ENCODE measurements at places on chromosomes 2 and 18.

DNA sequence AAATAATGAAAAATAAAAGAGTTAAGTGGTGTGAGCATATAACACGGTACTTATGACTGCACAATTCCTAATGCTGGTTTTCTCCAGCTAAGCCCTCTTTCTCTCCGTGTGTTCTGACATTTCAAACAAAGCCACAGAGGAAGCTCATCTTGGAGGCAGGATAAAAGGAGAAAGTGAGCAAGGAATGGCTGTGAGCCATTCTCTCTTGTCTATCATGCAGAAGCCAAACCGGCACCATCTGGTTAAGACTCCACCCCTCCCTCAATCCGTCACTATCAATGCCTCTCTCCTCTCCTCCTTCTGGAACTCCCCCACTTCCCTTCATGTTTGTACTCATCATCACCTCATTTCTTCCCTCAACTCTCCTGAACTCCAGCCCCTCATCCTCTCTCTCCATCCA lies 210.4 kb downstream of the TMEM163 start:
- no peak for DNase-seq

GRCh38 chr2:96097441-96097840 lies 18.9 kb downstream of the ADRA2B start:
- DNase-seq, result no peak

- DNase-seq, result peak; percentile 17
Measured at GRCh38 chr2:206240327-206240726, 34.1 kb upstream of the ZDBF2 start.

- DNase-seq, result no peak
Measured at GRCh38 chr2:31003749-31004148, 134.5 kb downstream of the GALNT14 start.

GRCh38 chr2:145546091-145546490 lies 1026.2 kb upstream of the ZEB2 start:
- DNase-seq, result no peak

GRCh38 chr2:59560769-59561168 lies 992.7 kb downstream of the BCL11A start:
- no peak for DNase-seq

DNA sequence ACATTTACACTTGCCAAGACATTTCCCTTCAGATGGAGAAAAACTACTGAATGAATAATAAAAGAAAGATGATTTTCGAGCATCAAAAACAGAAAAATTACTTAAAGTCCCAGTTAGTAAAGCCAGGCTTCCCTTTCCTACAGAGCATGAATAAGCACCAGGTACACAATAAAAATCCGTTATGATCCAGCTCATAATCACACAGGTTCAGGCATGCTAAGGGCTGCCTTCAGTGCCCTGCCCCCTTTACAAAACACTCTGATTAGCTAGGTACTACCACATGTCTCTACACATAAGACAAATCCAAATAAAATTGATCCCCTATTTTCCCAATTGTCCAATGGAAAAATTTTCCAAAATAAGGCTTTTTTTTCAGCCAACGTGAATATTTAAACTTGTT lies 413.2 kb upstream of the LRATD1 start:
- DNase-seq, result no peak

DNA sequence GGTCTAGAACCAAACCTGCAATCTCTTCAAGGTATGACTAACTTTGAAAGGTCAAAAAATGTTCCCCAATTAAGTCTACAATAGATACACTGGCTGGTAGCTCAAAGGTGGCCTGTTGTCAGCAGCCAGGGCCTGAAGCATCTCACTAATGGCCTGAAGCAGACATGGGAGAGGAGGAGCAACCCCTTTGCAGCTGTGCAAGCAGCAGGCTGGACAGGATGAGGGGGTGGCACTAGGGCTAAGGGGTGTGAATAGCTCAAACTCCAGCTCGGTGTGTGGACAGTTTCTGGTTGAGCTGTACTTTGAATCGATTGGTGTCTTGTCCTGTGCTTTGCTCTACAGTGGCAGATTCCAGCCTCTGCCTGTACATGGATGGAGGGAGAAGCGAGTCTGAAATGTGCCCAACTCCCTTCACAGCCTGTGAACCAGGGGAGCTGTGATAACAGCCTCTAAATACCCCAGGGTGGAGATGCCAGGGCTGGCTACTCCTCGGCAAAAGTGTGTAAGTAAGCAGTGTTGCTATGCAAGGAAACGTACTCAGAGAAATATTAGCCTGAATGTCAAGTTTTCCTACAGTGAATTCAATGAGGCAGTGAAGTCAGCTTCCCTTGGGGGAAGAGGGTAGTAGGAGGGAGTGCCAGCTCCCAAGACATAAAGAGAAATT lies 34.7 kb upstream of the DTNB start:
- DNase-seq, result no peak

DNA sequence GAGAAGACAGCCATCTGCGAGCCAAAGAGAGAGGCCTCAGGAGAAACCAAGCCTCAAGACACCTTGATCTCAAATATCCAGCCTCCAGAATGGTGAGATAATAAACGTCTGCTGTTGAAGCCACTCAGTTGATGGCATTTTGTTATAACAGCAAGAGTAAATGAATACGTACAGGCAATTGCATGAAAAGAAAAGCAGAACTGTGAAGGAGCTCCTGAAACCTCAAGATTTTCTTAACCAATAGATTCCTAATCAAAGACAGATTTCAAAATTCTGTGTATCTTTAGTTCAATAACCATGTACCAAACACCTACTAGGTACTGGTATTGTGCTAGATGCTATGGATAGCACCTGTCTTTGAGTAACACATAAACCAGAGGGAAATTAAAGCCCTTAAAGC lies 139.5 kb downstream of the PIEZO2 start:
- no peak for DNase-seq

GRCh38 chr18:29879763-29880162 lies 1162.8 kb downstream of the DSC3 start:
- DNase-seq, result no peak

- DNase-seq, result peak; percentile 29
Measured at GRCh38 chr18:23982155-23983079, 32.1 kb upstream of the TTC39C start.

DNA sequence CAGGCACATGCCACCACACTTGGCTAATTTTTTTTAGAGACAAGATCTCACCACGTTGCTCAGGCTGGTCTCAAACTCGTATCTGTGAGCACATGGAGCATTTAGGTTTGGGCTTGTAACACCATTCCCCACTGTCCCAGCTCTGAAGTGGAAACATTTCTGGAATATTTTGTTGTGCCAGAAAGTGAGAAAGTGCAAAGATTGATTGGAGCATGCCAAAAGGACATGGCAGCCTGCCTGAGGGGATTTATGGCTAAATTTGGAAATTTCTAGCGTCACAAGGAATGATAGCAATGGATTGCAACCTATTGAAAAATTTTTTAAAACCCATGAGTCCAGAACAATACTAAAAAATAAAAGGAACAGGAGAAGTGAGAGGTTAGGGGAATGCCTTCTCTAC lies 136.8 kb downstream of the ESCO1 start:
- DNase-seq, result peak; percentile 42

- DNase-seq, result no peak
Measured at GRCh38 chr2:27664154-27664574, 475 bp downstream of the SLC4A1AP start.

GRCh38 chr2:39568561-39569006 lies 97.1 kb upstream of the TMEM178A start:
- peak; percentile 88 for DNase-seq

DNA sequence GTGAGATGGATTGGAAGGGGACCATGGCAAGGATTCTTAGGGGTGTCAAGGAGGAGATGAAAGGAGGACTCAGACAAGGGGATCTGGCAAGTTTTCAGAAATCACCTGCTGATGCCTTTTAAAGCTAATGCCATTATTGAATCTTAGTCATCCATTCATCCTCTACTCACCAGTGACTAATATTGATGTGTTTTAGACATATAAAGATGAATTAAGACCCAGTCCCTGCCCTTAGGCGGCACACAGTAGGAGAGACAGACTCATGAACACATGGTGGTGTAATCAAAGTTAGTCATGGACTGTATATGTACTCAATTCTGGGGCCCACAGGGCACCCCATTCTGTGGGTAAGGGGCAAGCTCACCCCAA lies 56.5 kb upstream of the ATL2 start:
- no peak for DNase-seq

DNA sequence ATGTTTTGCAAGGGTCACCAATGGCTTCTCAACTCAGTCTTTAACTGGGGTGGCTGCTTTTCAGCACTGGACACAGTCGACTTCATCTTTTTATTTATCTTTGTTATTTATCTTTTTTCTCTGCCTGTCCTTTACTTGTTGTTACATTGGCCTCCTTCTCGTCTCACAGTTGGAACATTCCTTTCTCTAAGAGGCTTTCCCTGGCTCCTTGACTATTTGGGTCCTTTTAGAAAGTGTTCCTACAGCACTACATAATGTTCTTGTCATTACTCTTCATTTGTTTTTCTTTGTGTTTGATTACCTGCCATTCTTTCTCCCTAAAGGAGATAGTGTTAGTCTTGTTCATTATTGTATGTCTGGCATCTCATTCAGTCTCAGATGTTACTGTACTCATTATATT lies 122.0 kb downstream of the KIAA1328 start:
- DNase-seq, result no peak

- DNase-seq, result no peak
Measured at GRCh38 chr18:37235583-37235982, 330.0 kb downstream of the CELF4 start.

DNA sequence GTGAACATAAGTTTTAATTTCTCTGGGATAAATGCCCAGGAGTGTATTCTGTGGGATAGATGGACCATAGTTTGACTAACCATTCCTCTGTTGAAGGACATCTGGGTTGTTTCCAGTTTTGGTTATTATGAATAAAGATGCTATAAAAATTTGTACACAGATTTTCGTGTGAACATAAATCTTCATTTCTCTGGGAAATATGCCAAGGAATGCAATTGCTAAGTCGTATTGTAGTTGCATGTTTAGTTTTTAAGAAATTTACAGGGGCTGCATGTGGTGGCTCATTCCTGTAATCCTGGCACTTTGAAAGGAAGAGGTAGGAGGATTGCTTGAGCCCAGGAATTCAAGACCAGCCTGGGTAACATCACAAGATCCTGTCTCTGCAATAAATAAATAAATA lies 6.9 kb upstream of the SLC11A1 start:
- DNase-seq, result peak; percentile 84

GRCh38 chr2:8583400-8584173 lies 98.3 kb upstream of the ID2 start:
- DNase-seq, result peak; percentile 67

DNA sequence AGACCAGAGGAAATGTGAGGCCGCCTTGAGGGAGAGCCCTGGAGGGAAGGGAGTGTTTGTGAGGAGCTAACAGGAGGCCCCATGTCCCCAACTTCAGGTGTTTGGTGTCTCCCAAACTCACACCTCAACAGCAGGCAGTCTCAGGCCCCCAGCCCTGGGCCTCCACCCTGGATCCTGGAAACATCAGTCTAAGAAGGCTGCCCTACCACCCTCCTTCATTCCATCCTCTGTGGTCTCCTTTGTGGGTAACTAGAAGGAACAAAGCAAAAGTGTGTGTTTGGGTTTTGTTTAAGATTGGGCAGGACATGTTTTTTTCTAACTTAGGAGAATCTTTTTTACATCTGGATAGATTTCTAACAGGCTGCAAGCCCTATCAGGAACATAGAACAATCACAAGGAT lies 404.3 kb downstream of the BCL11A start:
- no peak for DNase-seq

DNA sequence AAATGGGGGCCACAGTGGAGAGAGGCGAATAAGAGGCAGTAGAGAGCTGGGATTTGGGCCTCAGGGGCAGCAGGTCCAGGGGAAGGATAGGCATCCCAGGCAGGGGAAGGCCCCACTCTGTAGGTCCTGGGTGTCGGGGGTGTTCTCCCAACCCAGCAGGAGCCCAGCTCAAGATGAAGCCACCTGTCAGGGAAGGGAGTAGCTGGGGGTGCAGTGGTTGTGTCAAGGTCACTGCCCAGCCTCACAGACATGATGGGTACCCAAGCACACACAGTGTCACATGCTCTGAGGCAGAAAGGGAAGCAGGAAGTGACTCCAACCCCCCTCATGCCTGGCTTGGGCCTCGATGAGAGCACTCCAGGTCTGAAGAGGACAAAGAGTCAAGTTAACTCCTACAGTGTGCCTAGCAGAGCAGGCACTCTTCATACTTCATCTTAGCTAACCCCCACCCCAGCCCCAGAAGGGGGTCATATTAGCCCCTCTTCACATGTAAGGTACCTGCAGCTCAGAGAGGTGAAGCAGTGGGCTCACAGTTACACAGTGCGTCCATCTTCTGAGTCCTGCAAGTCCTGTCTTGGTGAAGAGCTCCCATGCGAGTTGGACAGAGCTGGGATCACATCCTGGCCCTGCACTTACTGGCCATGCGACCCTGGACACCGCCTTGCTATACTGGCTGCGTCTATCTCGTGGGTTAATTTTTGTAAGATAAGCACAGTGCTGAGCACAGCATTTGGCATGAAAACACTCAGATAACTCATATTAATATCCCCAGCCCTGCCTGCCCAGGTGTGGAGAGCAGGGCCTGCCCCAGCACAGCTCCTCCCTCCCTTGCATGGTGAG lies 72.6 kb upstream of the DAPL1 start:
- DNase-seq, result no peak

DNA sequence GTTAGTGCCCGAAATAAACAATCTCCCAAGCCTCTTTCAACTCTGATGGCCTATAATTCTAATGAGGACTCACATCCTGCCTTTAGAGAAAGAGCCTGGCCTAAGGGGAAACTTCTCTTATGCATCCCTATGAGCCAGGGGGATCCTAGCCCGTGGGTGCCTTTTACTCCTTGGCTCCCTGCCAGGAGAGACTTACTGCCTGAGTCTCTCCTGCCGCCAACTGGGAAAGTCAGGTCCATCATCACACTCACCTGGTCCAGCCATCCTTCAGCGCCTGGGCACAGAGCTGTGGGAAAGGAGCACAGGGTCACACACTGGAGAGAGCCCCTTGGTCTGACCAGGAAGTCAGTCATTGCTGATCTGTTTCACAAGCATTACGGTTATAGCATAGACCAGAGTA lies 24.1 kb downstream of the ENOSF1 start:
- DNase-seq, result no peak

GRCh38 chr2:179460181-179460929 lies 195.7 kb upstream of the SESTD1 start:
- DNase-seq, result peak; percentile 93

All from fibroblast of skin of abdomen (primary cell).